ENCODE measurements at places on chromosomes 4 and X.
A peak's percentile ranks its signal among the peaks of the same experiment; 100 is the strongest.

GRCh38 chrX:14591976-14592375, 62.6 kb downstream of the GLRA2 start:
- no peak for DNase-seq

DNA sequence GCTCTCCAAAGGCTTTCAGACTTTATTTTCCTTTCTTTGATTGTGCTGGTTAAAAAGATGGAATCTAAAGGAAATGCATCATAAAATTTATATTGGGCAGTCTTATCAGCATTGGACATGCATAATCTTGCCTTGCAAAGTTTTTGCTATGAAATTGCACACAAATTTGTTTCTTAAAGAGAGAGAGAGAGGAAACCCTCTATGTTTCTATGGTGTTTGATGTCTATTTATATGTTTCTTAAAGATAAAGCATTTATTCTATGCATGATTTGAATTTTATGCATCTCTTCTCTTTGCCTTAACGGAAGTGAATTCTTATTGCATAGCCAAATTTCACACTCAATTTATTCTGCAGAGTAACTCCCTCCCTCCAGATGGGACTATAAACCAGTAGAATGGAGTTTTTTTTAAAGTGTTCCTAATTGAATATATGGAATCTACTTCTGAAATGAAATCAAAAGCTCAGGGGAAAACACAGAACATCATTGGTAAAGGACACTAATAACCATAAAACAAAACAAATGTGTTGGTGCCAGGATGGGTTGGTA, 83.5 kb upstream of the PPARGC1A start:
- DNase-seq = no peak

DNA sequence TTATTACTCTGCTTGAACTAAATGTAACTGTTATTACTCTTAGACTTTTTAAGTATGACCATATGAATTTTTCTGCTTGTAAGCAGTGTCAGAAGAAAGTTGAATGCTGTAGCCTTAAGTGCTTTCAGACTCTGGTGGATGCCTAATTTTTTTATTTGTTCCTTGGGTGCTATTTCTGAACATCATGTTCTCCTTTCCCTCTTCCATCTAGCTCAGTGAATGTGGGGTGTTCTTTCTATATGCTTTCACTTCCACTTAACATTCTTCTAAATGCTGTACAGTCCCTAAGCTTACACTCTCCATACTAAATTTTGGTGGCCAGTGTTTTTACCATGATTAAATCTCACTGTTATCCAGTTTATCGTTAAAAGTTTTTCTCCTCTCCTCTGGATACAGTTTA, 3.6 kb downstream of the DCK start:
- DNase-seq = no peak

DNA sequence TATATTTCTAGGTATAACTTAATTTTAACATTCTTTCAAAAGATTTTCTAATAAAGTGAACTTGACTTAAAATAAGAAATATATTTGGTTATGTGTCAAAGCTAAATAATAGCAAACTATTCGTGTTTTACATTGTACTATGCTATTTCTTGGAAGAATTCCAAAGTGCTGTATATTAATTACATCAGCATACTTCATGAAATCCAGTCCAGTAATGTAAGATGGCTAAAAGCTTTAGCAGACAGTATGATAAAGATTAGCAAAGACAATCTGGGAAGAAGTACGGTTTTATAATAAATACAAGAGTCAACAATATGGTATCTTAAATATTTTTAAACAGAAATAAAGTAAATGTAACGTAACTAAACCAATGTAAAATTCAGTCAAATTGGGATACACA, 125.7 kb downstream of the FSTL5 start:
- DNase-seq = no peak

- no peak for DNase-seq
Measured at GRCh38 chrX:38970845-38971244, 169.6 kb downstream of the MID1IP1 start.

DNA sequence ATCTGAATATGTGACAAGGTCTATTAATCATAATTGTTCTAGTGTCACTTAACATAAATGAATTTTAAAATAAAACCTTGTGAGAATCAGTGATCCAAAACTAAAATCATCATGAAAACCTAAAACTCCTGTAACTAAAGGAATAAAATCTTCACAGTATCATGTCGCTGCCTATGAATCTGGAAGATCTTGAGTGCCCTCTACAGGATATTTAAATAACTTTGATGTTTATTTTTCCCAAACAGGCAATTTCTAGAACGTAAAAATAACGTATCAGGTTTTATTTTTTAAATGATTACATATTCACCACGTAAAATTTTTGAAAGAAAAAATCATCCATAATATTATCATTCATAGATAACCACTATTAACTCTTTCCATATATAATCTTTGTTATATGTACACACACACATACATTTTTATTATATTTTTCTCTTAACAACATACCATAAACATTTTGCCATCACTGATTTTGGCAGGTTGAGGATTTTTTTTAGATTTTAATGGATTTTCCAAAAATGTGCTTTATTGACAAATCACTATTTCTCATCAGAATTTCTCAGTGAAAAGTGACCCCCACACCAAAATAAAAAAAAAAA, 79.6 kb downstream of the COMMD8 start:
- DNase-seq = no peak

- no peak for DNase-seq
Measured at GRCh38 chr4:153542834-153543233, 76.7 kb downstream of the TMEM131L start.

- DNase-seq = no peak
Measured at GRCh38 chr4:73885574-73886267, 16.5 kb downstream of the CXCL1 start.

DNA sequence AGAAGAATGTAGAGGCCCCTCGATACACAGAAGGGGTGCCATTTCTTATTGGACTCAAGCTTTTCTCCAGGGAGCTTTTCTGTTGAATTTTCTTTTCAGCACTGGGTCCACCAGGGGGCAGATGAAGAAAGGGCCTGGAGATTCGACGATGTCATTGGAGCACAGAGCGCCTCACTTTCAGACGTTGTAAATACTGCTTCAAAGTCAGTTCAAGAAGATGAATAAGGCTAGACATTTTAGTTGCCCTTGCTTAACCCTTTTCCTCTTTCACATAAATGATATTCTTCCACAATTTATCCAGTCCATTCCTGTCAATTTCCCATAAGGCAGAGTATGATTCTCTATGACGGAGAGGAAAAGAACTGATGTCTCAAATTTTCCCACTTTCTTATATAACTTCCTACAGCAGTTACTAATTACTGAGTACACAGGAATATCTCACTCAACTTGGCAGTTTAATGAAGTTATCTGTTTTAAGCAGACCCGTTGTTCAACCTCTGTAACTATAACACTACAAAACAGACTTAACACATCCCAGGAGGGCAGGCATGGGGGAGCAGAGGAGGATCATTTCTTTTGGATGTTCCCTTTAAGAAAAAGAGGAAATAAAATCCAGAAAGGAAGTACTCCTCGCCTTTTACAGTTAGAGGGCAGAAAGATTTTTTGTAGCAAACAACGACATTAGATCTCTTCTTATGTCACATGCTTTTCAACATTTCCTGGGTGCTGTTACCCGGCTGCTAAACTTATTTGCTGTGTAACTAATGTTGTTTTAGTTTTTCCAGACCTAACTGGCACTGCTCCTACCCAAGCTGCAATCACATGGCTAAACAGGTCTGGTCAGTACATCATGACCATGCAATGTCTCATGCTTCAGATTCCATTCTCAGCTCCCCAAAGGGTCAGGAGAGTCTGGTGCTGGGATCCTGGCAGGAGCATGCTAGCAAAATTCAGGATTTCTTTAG, 12.2 kb upstream of the CENPU start:
- peak; percentile 37 for DNase-seq

- DNase-seq = no peak
Measured at GRCh38 chr4:97950836-97951235, 192.4 kb downstream of the STPG2 start.

DNA sequence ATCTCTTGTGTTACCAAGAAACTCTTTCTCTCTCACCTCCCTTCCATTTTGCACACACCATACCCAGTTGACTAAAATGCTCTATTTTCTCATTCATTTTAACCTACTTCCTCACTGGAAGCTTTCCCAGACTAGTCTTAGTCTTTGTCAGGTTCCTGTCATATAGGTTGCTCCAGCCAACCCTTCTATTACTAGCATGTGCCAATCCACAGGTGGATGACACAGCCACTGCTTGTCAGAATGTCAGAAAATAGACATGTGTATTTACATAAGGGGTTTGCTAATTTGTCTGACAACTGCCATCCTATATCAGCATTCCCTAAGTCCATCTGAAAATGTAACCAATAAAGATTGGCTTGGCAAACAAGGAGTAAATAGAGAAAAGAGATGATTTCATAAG, 239.2 kb upstream of the SMIM31 start:
- DNase-seq = no peak

DNA sequence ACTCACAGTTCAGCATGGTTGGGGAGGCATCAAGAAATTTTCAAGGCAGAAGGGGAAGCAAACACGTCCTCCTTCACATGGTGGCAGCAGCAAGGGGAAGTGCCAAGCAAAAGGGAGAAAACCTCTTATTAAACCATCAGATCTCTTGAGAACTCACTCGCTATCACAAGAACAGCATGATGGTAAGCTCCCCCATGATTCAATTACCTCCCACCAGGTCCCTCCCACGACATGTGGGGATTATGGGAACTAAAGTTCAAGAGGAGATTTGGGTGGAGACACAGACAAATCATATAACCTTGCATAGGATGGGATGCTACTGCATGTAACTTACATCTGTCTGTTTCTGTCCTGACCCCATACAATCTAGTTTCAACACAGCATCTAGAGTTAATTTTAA, 511.8 kb upstream of the ARX start:
- no peak for DNase-seq

DNA sequence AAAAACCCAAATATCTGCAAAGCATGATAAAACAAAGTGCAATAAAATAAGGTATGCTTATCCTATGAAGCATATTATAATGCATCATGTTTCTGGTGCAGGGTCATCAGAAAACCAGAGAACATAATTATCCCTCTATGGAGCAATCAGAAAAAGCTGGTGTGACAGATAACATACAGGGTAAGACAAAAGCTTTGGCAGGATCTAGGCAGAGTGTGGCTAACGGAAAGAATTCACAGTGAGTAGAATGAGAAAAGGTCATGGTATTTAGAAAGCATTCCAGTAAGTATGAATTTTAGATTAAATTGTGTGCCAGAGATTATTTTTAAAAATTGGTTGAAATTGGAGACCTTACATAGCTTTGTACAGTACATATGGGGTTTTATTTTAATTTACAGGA, 29.0 kb upstream of the UGT2B4 start:
- DNase-seq = no peak

DNA sequence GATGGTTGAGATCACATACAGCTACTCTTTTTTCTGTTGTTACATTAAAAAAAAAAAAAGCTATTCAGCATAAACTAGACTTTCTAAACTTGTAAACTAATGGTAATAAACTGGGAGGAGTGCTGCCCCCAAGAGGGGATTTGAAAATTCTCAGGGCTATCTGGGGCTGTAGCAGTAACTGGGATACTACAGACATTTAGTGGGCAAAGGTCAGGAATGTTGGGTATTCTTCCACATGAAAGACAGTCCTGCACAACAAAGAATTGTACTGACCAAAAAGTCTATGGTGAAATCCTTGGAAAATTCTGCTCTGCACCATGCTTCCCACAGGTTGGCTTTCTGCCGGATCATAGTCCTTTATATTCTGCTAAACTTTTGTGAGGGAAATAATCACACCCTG, 232.6 kb upstream of the BOD1L1 start:
- DNase-seq = no peak

GRCh38 chr4:144674711-144675110, 28.8 kb downstream of the HHIP start:
- DNase-seq = no peak

DNA sequence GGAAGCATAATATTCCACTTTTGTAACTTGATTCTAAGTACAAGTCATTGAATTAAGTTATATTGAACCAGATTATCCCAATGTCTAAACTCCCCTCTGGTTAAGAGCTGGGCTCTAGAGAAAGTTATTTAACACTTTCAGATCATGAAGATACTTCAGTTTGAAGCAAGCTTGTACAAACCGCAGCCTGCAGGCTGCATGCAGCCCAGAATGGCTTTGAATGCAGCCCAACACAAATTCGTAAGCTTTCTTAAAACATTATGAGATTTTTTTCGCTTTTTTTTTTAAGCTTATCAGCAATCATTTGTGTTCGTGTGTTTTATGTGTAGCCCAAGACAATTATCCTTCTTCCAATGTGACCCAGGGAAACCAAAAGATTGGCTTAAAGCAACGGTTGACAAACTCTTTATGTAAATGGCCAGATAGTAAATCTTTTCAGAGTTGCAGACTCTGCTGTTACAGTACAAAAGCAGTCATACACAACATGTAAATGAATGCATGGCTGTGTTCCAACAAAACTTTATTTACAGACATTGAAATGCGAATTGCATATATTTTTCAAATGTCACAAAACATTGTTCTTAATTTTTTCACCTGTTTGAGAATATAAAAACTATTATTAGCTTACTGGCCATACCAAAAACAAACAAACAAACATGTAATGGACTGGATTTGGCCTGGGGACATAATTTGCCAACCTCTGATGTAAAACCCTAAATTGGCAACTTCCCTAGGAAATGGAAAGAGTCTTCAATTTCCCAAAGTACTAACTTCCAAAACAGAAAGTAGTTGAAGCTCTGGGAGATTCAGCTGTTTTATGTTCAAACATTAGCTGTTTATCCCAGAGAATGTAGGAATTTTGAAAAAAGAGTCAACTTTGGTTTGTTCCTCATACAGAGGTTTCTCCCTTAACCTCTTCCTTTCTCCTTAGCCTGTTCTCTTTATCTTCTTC, 201.1 kb upstream of the MBNL3 start:
- DNase-seq = no peak

DNA sequence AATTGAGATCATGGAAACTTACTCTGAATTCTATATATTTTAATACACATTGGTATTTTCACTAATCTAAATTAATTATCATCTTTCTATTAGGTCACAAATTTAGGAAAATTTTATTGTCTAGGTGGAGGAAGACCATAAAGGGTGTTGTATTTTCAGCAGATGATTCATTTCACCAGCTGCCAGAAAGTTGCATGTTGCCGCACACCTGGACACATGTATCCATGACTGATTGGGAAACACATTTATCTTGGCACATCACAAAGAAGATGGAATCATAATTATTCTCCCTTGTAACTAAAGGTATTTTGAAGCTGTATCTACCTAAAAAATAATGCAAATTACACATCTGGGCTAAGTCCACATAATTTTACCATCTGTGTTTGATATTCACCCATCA, 33.1 kb downstream of the SLC7A11 start:
- DNase-seq = no peak

- DNase-seq = no peak
Measured at GRCh38 chr4:175874306-175874705, 62.2 kb upstream of the GPM6A start.

- no peak for DNase-seq
Measured at GRCh38 chrX:107599450-107599861, 28.9 kb upstream of the PRPS1 start.

DNA sequence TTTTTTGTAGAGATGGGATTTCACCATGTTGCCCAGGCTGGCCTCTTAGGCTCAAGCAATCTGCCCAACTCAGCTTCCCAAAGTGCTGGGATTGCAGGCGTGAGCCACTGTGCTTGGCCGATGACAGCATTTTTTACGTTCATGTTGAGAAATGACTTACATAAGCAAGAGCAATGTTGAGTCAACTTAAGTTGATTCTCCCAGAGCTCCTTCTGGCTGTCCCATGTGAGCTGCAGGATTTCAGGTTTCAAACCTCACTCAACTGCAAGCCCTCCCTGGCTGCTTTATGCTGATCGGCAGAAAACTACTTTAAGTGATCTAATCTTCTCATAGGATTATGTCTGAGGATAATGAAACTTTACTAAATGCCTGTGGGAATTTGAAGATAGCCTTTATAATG, 86.8 kb downstream of the GC start:
- no peak for DNase-seq

- no peak for DNase-seq
Measured at GRCh38 chrX:133937022-133937421, 48.4 kb downstream of the GPC3 start.

Measured in activated CD8-positive, alpha-beta memory T cell treated with anti-CD3 and anti-CD28 coated beads for 1 hour (primary cell).